ENCODE measurements at places on chromosomes 3 and 15.

DNA sequence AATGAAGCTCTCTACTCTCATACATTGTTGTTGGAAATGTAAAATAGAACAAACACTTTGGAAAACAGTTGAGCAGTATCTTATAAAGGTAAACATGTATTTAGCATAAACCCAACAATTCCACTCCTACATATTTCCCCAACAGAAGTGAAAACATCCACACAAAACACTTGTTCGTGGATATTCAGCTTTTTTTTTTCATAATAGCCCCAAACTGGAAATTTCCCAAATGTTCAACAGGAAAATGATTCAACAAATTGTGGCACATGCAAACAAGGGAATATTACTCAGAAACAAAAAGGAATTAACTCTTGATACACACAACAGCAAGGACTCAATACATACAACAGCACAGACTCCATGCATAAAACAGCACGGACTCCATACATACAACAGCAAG is 28.5 kb downstream of the RFTN1 start:
- DNase-seq, result no peak

GRCh38 chr15:44035781-44036699 is 159.0 kb downstream of the FRMD5 start:
- no peak for DNase-seq

DNA sequence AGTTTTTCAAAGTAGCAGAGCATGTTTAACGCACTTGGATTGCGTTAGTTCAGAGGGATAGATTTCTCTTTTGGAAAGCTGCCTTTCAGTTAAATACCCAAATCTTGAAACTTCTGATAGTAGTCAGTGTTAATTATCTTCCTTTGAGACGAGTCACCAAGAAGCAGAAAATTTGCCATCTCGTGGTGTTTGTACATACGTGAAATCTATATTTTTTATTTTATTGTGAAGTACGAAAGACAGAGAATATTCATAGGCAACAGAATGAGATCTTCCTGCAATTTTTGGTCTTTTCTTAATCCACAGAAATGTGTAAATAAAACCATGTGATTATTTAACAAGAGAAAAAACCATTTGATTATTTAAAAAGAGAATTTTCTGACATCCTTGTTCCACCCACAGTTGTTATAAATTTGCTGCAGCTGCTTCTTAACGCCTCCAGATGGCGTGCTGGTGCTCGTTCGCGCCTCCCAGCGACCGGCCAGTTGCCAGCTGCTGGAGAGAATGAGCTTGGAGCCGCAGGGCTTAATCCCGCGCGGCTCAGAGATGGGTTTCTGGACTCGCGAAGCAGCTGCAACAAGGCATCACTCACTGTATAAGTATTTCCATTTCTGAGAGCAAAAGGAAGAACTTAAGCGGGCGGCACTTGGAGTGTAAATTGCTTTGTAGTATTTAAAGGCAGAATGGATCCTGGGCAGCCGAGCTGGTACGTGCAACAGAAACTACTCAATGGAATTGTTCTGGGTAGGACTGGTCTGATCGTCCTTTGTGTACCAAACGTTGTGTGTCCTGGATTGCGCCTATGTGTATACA is 10.5 kb upstream of the SLITRK3 start:
- peak; percentile 88 for DNase-seq

DNA sequence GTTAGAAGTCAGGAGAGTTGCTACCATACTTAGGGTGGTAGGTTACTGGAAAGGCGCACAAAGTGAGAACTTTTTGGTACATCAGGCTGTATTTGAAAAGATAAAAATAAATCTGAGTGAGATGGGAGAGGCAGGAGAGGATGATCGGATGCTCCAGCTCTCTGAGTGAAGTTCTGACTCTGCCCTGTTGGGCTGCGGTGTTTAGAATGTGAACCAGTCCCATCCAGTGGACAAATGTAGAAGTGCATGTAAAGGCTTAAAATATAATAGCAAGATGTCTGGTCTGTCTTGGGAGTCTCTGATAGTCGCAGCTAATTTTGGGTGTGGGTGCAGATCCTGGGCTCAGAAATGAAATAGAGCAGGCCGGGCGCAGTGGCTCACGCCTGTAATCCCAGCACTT is 30.4 kb downstream of the ACKR2 start:
- peak; percentile 73 for DNase-seq

- DNase-seq, result no peak
Measured at GRCh38 chr3:143235614-143236204, 116.1 kb downstream of the CHST2 start.

DNA sequence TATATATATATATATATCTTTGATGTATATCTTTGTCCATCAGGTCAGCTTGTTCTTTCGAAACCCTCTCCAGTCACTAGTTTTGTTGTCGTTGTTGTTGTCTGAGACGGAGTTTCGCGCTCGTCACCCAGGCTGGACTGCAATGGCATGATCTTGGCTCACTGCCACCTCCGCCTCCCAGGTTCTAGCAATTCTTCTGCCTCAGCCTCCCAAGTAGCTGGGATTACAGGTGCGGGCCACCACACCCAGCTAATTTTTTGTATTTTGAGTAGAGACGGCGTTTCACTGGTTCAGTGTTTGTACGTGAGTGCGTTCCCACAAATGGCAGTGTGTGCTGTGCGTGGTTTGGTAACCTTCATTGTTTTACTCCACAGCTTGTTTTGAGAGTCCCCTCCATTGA is 51.7 kb downstream of the ZDHHC19 start:
- no peak for DNase-seq

DNA sequence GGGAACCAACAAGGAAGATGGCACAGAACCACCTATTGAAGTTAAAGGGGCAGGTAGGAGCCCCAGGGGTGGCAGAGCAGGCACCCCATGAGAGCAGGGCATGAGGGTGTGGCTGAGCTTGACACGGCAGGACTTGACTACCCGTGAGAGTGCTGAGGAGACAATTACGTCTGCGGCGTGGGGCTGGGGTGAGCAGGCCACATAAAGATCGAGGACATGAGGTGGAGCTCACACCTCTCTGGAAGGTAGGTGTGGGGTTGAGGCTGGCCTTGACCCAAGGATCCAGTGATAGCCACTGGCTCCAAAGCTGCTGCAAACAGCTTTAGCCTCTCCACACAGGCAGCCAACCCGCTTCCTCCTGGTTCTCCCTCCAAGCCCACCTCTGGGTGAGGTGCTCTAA is 64.5 kb downstream of the PCSK6 start:
- DNase-seq, result no peak

- no peak for DNase-seq
Measured at GRCh38 chr3:190122198-190122771, 1.6 kb upstream of the P3H2 start.

DNA sequence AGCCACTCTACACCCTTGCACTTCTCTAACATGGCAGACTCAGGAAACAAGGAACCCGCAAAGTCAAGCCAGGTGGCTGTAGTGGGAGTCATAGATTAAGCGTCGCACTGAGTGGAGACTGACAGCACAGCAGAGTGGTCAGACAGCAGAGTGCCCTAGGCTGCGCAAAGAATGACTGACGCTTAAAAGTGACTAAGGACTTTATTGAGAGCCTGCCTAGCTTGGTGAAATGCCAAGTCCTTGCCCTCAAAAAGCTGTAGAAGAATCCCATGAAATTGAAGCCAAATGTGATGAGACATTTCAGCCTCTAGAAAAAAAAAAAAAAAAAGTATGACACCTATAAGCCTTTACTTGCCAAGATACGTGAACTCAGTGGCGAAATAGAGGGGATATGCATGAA is 30.2 kb downstream of the NCEH1 start:
- DNase-seq, result no peak

GRCh38 chr3:39981547-39982184 is 172.3 kb downstream of the MYRIP start:
- no peak for DNase-seq

DNA sequence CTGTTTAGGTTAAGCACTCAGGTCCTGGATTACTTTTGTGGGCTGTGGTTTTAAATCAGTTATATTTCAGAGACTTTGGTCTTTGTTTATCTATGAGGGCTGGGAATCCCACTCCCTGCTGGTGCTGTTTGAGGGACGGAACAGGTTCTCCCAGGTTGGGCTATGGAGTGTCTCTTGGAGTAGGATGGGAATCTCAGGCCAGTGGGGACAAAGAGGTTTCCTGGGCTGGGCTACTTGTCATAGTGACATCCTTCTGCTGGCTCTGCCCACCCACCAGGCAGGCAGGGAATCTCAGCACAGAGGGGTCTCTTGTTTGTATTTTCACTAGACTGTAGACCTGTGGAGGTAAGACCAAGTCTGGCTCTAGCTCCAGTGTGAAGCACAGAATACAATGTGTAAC is 47.2 kb upstream of the UBE3A start:
- DNase-seq, result no peak

DNA sequence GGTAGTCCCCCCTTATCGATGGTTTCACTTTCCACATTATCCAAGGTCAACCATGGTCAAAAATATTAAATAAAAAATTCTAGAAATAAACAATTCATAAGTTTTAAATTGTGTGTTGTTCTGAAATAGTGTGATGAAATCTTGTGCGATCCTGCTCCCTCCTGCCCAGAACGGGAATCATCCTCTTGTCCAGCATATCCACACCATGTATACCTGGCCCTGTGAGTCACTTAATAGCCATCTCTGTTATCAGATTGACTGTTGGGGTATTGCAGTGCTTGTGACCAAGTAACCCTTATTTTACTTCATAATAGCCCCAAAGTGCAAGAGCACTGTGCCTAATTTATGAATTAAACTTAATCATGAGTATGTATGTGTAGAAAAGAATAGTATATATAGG is 19.1 kb downstream of the FAM81A start:
- DNase-seq, result no peak

- no peak for DNase-seq
Measured at GRCh38 chr15:74460298-74460697, 662 bp downstream of the UBL7 start.

- DNase-seq, result no peak
Measured at GRCh38 chr15:84914351-84914750, 29.9 kb downstream of the SLC28A1 start.

- no peak for DNase-seq
Measured at GRCh38 chr15:66195621-66196230, 57.8 kb downstream of the MEGF11 start.

DNA sequence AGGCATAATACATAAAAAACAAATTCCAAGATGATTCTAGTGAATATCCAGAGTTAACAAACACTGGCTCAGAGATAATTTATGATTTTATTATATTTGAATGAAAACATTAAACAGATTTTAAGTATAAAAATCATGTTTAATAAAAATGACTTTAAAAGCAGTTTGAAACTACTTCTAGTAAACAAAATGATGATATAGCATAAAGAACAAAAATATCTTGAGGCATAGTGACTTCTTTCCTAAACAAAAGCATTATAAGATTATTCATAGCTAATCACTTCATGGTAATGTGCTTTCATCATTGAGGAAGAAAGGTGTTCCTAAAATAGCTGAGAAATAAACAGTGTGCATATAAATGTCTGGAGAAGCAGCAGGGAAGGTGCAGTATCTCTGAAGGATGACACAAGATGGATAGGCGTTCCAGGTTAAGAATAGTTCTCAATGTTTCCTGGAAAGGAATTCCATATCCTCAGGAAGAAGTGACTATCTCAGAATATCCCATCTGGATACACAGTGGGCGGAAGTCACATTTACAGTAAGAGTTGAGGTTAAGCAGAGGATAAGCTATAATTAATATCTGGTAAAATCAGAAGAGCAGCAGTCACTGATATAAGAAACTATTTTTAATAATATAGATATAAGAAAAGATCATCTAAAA is 456.6 kb downstream of the MECOM start:
- DNase-seq, result no peak

DNA sequence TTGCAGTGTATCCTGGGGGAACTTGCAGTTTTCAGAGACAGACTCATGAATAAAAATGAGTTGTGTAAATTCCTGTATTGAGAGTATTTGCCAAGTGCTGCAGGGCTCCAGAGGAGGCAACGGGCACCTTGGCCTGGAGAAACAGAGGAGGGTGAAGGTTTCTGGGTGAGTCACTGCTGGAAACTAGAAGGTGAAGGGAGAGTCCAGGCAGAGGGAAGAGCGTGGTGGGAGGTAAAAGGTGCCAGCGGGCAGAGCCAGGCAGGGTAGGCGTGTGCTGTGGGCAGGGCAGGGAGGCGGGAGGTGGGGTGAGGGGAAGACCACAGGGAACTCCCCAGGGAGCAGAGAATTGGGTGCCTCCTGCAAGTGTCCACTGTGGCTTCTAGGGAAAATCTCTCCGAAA is 120.8 kb downstream of the SLCO3A1 start:
- DNase-seq, result no peak

DNA sequence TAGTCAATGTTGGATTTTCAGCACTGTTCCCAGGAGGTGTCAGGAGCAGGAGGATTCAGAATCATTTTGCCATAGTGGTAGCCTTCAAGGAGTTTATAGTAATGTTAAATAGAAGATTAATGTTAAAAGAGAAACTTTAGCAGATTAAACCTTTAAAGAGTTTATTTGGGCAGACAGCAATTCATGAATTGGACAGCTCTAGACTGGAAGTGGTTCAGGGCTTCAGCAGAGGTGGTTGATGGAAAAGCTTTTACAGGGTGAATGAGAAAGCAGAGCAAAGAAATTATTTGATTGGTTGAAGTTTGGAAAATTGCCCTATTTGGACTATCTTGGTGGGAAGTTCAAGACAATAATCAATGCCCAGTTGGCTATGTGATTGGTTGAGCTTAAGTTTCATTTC is 416.6 kb upstream of the TBL1XR1 start:
- DNase-seq, result no peak

GRCh38 chr3:146221276-146221675 is 29.6 kb downstream of the PLSCR4 start:
- no peak for DNase-seq

DNA sequence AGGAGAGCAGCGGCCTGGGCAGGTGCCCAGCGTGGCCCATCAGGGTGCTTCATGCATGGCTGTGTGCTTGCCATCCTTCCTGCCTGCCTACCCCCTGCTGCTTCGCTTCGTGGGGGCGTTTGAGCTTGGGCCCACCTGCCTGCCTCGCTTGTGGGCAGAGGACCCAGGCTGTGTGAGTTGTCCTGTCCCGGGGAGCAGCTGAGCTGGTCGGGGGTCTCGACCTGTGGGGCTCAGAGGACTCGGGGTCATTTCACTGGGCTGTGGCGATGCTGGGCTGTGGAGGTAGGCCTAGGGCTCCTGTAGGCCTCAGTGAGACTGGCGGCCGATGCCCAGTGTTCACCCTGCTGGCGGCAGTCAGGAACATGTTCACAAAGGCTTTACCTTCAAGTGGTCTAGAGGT is 12.1 kb upstream of the STAB1 start:
- DNase-seq, result no peak

- no peak for DNase-seq
Measured at GRCh38 chr15:51185213-51186159, 90.8 kb upstream of the TNFAIP8L3 start.

DNA sequence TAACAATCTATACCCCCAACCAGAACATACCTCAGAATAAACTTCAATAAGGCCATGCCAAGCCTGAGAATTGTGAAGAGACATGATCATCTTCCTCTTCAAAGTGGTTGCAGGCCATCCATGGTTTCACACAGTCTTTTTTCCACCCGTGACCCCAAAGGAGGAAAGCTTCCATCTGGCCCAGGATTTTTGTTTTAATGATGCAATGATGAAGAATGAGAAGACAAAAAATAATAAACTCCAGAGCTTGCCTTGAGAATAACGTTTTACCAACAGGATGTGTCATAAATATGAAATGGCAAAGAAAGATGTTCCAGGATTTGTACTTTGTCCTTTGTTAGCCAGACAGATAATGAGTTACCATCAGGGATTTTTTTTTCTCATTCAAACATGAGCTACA is 201.9 kb downstream of the WNT5A start:
- DNase-seq, result no peak

GRCh38 chr15:42352401-42352800 is 6.9 kb upstream of the CAPN3 start:
- no peak for DNase-seq

All from sigmoid colon (tissue), 7 donors.